ENCODE measurements at places on chromosomes 4 and X.

DNA sequence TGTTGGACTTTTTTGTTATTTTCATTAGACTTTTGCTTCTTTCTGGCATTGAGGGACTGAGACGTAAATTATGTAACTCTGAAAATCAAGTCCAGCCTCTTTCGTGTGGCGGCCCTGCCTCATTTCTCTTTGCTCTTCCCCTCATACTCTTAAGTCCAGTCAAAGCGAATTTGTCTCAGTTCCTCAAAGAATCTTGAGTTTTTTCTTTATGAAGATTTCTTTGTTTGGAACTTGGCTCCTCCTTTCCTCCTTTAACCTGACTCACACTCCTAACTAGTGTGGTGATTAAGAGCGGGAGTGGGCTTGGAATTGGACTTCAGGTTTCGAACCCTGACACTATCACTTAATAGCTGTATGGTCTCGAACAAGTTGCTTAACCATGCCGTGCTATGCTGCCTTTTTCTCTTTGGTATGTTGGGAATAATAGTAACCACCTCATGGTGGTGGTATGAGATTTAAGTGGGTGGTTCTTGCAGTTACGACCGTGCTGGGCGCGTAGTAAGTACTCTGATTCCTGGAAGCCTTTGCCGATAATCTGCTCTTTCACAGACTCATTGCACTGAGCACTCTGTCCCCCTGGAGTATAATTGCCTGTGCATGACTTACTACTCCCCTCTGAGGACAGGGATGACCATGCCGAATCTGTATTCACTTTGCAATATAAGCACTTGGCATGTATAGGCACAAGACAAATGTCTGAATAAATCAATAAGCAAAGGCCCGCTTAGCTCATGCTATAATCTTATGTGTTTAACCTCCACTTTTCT, 19.1 kb downstream of the FNIP2 start:
- DNase-seq = no peak

DNA sequence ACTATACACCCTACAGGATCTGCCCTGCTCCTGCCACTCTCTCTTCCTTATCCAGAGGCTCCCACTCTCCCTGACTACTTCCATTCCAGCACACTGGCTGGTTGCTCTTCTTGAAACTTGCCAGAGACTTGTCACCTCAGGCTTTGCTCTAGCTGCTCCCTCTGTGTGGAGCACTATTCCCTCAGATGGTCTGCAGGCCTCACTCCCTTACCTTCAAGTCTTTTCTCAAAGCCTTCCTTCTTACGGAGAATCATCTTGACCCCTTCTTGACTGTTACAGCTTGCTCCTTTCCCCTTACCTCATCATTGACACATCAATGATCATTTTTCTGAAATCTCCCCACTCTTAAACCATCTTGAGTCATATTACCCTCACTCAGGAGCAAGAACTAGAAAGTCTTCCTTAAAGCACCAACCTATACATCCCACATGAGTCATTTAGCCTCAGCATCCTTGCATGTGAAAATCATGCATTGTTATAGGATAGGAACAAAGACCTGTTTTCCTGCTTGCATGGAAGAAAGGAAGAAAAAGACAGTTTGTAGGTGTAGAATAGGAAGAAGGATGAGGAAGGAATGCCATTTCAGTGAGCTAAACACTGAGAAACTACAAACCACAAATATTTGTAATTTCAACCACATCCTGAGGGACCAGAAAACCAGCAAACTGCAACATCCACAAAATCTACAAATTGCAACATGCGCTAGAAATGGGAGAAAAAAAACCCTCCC, 55.7 kb downstream of the ANTXR2 start:
- peak; percentile 92 for DNase-seq

DNA sequence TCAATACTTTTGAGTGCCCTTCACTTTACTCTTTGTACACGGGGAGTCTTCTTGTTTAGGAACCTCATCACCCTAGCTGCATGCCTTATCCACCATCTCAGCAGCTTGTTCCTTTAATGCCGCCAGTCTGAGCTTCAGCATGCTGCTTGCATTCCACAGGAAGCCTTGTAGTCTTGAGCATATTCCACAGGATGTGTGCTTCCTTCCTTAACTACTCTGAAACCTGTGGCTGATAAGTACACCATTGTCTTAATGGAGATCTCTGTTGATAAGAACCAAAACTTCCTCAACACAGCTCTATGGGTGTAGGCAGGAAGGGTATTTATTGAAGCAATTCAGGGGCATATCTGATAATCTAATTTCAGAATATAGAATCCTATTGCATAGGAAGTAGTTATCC, 24.4 kb upstream of the CCNI start:
- no peak for DNase-seq

DNA sequence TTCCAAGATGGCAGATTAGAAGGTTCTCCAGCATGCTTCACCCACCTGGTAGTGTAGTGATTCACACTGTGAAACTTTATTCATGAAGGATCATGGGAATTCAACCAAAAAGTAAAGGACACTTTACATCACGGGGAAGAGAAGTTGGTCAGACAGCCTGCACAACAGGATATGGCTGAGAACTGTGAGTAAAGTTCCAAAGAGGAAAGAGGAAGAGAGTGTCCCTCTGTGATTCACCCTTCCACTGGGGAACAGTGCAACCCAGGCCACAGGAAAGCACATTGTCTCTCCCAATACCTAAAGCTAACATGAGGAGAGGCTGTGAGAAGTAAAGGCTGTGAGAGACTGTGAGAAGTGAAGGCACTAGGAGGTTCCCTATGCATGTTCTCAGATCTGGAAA, 137.2 kb downstream of the STPG2 start:
- no peak for DNase-seq

GRCh38 chrX:8404471-8404870, 60.2 kb upstream of the VCX3B start:
- peak; percentile 38 for DNase-seq

GRCh38 chr4:56505269-56506130, at the start of gene ARL9:
TSS of gene ARL9 (plus strand) at chr4:56505791. CDS start at chr4:56505863, 72 bp downstream.
- peak; percentile 68 for DNase-seq

DNA sequence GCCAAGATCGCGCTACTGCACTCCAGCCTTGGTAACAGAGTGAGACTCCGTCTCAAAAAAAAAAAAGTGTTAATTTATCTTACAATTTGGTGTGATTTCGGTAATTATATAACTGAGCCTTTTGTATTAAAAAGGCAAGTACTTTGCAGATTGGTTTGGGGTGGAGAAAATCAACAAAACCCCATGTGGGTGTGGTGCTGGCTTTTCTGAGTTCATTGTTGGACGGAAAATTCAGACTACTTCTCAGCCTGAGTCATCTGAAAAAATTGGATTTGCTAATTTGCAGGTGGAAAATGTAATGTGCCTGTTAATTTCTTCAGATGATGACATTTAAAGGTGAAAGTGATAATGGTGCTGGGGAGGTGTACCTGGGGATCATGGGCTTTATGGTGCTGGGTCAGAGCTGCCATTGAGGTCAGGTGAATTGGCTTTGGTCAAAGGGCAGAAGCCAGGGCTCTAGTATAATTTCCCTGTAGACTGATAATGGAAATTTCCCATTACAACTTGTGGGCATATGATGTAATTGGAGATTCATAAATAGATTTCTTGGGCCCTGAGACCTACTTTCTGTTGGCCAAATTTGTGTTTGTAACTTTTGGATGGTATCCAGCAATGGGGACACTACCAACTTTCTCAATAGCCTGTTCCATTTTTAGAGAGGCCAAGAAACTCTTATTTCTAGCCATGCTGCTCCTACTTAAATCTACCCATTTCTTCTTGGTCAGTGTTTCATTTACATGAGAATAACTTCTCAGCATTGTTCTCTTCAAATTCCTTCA, 74.3 kb upstream of the TEX13D start:
- no peak for DNase-seq

DNA sequence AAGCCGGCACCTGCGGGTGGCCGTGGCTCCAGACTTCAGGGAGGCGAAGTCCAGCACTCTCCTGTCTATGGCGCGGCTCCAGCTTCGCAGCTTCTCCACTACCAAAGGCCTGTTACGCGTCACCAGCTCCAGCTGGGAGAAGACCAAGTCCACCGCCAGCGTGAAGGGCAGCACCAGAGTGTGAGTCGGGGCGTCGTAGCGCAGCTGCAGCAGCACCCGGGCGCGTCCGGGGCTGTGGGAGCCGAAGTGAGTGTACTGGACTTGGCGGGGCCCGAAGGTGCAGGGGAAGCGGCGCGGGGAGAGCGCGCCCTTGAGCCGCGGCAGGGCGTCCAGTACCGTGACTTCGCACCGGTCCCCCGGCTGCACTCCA, 444 bp downstream of the FREM3 start:
- DNase-seq = peak; percentile 11

DNA sequence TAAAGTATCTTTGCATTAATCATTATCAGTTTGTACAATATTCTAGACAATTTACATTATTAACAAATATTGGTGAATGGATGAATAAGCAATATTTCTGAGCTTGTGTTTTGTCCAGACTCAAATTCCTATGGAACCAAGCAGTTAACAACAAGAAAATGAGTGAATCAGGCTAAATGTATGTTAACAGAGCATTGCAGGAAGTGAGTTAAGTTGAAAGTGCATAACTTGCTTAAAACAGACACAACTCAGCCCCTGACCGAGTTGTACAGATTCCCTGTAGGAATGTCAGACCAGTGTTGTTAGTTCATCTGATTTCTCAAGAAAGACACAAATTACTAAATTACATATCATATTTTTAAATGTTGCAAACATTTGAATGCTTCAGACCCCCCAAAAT, 23.7 kb upstream of the CSN1S1 start:
- no peak for DNase-seq

- DNase-seq = peak; percentile 20
These were observed 46.0 kb downstream of the TFDP3 start for GRCh38 chrX:133171962-133172708.

DNA sequence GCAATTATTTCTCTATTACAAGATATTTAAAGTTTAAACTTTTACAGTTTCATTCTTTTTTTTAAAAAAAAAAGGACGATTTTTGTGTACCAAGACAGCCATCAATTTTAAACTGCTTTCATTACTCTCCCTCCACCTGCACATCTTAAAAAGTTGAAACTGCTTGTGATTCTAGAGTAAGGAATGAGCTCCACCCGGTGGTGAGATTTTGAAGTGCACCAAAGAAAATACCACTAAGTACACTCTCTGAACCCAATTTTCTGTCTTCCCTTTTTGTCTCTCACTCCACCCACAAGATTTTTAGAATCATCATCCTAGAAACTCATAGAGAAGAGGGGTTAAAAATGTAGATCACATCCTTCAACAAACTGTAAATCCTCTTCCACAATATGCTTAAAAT, 91.3 kb upstream of the WDR44 start:
- DNase-seq = peak; percentile 58

DNA sequence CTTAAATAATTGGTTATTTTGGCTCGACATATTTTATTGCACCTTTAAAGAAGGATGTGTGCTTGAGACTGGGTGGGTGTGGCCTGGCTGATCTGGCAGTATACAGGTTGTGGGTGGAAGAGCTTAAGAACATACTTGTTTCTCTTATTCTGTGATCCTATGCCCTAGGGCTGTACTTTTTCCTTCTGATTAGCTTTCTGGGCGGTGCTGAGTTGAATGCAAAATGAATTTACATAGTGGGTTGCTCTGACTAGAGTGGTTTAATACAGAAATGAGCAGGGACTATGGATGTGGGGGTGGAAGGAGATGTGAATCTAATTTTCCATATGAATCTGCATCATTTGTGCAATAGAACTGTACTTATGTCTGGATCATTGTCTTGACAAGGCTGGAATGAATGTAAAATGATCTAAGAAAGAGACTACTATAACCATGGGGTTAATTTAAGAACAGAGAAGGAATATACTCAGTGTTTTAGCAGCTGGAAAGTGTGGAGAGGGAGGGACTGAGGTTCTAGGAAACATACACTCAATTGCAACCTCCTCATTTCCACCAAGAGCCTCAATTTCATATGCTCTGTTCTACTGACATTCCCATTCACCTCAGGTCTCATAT, 73.7 kb downstream of the RLIM start:
- DNase-seq = no peak
